ENCODE measurements at places on chromosomes 16 and 17.

DNA sequence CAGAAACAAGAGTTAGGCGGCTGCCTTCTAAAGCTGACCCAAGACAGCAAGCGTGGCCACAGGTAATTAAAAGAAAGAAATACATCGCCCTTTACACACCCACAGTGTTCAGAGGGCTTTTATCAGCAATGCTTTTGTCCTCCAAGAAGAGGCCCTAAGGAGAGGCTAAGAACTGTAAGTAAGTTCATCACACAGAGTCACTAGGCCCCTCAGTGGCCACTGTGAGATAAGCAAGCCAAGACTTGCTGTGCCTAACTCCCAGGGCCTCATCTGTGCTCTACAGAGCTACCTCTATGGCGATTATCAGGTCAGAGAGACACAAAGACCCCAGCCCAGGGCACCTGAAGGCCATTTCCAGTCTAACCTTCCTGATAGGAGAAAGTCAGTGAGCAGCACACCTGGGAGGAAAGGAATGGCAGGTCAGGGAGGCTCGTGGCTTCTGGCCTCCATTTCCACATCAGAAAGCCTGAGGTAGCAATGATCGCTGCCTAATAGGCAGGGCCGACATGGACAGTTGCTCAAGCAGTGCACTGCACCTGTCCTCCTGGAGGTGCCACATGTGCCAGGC lies 545.2 kb upstream of the CDH11 start:
- no peak for DNase-seq

GRCh38 chr16:83954577-83955016 lies 1.6 kb downstream of the OSGIN1 start:
- no peak for DNase-seq

DNA sequence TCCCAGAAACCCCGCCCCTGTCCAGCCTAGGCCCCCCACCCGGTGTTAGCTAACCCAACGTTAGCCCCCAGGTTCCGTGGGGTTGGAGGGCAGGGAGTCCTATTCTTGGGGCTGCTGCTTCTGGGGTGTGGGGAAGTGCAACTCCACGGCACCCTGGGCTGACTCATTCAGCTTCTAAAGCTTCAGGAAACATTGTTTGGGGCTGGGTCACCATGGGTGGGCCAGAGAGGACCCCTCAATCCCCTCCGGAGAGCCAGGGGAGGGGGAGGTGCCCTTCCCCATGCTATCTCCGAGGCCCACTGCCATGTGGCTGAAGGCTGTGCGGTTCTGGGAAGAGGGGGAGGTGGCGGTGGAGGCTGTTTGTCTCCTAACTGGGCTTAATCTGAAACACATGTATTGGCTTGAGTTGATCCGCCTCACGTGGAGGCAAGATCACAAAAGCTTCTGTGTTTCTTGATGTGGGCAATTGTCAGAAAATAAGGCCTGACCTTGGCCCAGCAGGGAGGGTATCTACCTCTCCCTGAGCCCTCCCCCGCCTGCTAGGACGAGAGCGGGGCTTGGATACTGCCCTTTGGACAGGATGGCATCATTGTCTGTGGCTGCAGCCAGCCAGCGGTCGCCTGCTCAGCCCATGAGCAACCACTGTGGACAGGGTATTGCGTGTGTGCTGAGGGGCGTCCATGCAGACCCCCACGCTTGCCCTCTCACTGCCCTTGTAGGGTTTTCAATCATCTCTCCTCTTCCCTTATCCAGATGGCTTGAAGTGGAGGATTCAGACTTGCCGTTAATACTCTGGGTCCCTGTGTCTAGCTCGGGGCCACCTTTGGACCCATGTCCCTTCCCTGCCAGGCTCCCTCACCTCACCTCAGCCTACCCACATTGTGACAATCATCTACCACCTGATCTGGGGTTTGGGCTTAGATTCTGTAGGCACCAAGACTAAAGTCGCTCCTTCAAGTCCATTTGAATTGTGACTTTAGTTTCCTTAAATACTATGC lies 1.3 kb downstream of the SERPINF1 start:
- DNase-seq: no peak

- no peak for DNase-seq
Measured at GRCh38 chr17:63838631-63839171, 3.8 kb downstream of the SMARCD2 start.

DNA sequence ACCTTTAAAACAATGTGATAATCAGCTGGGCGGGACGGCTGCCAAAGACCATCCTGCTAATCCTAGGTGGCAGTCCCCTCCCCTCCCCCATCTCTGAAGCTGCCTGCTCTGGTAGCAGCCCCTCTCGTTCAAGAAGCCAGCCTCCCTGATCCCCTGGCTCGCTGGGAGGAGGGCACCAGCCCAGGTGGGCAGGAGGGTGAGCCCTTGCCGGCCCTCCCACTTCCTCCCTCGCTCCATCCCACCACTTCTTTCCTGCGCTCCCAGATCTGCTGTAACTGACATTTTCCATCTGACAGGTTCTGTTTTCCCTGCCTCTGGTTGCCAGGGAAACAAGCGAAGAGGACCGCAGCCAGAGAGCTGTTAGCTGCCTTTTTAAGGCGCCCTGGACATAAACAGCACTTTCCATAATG lies 155.7 kb upstream of the TNRC6C start:
- no peak for DNase-seq

DNA sequence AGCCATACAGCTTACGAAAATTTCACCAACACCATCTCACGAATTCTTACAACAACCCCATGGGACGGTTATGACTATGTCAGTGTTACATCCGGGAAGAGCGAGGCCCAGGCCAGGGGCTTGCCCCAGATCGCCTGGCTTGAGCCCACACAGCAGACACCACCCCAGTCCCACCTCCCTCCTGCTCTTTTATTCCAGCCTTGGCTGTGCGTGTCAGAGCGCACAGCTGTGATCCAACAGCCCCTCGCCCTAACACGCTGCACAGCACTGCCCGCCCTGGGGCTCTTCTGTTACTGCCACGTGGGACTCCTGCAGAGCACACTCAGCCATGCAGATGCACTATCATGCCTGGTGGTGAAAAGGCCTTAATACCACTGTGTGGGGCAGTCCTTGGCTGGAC lies 127.9 kb downstream of the ENGASE start:
- DNase-seq: no peak

- DNase-seq: no peak
Measured at GRCh38 chr17:80339731-80340456, 75.1 kb upstream of the ENDOV start.

GRCh38 chr16:53147500-53148065 lies 92.8 kb downstream of the CHD9 start:
- no peak for DNase-seq

DNA sequence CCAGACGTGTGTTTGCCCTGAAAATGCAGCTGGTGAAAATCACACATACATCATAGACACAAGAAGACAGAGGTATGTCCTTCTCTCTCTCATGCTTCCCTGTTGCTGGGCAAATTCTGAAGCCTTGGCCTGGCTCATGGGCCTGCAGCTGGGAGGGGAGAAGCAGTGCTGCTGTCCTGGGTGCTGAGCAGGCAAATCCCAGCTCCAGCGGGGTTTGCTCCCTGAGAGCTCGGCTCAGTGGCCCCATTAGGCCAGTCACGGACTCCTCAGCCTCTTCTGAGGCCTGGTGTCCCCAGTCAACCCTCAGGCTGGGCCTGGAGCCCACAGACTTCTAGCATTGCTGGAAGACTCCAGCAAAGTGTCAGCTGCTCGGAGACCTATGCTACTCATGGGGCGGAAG lies 11.7 kb downstream of the RHBDL3 start:
- DNase-seq: no peak

DNA sequence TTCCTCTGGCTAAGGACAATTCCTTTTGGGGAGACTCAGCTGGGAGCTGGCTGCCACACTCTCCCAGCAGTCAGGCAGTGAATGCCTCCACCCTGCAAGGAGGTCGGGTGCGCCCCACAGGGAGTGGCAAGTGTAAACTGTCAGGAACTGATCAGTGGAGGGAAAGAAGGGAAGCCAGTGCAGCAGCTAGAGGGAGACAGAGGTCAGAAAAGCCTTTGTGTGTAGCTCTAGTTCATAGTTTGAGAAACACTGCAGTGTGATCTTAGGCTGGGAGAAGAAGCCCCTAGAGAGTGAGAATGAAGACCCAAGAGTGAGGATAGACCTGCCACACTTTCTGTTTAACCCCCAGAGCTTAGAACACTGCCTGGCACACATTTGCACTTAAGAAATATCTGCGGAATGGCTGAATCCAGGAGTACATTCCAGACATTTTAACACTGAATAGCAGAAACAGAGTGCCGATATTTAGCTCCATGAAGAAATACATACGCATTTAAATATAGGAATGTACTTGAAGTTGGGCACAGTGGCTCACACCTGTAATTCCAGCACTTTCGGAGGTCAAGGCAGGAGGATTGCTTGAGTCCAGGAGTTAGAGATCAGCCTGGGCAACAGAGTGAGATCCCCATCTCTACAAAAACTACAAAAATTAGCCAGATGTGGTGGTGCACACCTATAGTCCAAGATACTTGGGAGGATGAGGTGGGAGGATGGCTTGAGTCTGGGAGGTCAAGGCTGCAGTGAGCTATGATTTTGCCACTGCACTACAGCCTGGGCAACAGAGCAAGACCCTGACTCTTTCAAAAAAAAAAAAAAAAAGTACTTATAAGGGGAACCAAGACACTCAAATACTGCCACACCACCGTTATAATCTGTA lies 11.1 kb upstream of the SLC5A11 start:
- no peak for DNase-seq

DNA sequence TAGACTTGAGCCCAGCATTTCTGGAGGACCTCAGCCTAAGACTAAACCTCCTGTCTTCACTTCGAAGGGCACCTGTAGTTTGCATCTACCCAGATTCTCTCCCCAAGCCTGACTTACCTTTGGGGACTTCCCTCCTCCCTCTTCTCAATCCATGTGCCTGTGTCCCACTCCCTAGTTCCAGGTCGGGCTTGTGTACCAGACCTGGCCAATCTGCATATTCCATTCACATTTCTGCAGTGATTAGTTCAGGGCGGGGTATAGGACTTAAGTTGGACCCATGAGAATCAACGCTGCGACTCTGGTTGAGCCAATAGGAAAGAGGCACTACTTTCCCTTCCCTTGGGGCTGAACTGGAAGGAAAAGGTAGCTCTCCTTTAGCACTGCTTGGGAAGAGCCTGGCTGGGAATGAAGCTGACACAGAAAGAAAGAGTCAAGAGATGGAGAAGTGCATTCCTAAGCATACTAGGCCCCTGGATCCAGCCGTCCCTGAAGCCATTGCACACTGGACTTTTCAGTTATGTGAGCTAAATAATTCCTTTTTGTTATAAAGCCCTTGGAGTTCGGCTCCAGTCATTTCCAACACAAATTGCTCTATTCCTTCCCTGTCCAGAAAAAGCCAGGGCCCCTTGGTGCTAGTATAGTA lies 2.5 kb downstream of the TRADD start:
- no peak for DNase-seq

GRCh38 chr17:57607553-57608120 lies 137.5 kb downstream of the CCDC182 start:
- no peak for DNase-seq

GRCh38 chr17:61486135-61487120 lies 34.2 kb downstream of the TBX4 start:
- DNase-seq: no peak

DNA sequence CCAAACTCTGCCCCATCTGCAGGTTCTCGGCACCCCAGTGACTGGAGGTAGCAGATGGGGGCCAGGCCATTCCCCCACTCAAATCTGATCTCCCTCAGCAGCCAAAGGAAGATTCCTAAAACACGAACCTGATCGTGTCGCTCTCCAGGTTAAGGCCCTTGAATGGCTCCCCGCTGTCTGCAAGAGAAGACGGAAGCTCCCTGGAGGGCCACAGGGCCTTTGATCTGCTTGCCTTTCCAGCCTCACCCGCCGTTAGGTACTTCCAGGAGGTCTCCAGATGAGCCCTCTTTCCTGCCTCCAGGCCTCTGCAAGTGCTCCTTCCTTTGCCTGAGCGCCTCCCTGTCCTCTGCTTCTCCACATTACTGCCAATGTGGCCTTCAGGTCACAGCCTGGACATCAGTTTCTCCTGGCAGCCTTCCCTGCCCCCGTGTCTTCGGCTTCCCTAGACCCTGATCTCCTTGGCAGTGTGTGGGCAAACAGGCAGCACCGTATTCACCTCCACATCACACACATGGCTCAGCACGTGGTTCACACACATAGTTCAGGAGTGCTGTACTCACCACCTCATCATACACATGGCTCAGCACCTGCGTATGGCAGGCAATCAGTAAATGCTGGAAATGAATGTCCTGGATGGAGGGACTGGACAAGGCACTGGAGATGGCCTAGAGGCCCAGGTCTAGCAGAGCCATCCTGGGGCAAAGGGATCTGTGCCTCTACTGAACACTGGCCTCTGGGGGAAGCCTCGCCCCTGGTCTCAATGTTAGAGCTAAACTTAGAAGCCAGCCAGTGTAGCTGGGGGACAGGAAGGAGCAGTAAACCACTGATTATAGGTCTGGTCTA lies 26.4 kb upstream of the MRPS23 start:
- no peak for DNase-seq

- DNase-seq: no peak
Measured at GRCh38 chr17:4577386-4577993, 6.8 kb upstream of the SMTNL2 start.

DNA sequence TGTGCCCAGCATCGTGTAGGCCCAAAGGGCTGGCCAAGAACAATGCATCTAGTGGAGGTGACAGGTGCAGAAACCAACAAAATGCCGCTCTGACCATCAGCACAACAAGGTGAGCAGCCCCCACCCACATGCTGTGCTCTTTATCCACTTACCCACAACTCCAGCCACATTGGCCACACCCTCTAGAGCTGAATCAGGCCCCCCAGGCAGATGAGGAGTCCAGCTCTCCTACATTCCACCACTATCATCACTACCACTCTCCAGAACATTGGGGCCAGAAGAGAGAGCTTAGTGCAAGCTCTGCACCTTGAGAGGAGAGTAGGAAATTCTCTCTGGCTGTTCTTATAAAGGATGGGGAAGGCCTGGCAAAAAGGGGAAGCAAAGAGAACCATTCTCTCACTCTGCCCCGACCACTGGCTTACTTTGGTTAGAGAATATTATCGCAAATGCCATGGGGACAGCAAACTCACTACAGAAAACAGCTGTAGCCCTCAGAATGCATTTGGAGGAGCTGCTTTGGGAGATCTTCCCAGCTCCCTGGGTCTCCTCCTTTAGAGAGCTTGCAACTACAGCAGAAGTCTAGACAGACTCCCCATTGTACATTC lies 75.0 kb downstream of the TMEM132E start:
- DNase-seq: no peak

GRCh38 chr16:85330694-85331188 lies 218.5 kb upstream of the CIBAR2 start:
- no peak for DNase-seq

GRCh38 chr16:83402160-83402814 lies 405.5 kb upstream of the HSBP1 start:
- no peak for DNase-seq

DNA sequence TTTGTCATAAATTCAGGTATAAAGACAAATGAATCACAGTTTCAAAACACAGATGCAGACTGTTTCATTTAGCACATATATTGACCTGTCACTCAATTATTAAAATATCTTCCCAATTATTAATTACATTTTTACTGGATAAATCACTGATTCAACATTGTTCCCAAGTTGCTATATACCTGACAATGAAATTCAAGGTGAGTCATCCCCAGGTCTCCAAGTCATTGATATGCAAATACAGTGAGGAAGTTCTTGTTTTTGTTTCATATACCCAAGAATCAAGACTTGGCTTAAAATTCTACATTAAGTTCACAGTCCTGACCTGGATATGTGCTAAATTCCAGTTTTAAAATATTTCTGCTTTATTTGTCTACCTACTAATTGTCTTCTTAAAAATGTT lies 599.3 kb upstream of the PSMD7 start:
- no peak for DNase-seq

Measured in stimulated activated CD4-positive, alpha-beta T cell treated with anti-CD3 and anti-CD28 coated beads, Interleukin-1b, Interleukin-23, amount 100 ng/mL, for 4 hours (primary cell).